Urinary bladder (tissue), 4 donors: ENCODE measurements at places on chromosomes 16 and 17. TPM values are rescaled to one million over a fixed set of nuclear protein-coding genes. Genes with fewer than 3 reads are reported as not detected.

- no peak for DNase-seq
These were observed 50.1 kb upstream of the MYH10 start for GRCh38 chr17:8680466-8681169.

DNA sequence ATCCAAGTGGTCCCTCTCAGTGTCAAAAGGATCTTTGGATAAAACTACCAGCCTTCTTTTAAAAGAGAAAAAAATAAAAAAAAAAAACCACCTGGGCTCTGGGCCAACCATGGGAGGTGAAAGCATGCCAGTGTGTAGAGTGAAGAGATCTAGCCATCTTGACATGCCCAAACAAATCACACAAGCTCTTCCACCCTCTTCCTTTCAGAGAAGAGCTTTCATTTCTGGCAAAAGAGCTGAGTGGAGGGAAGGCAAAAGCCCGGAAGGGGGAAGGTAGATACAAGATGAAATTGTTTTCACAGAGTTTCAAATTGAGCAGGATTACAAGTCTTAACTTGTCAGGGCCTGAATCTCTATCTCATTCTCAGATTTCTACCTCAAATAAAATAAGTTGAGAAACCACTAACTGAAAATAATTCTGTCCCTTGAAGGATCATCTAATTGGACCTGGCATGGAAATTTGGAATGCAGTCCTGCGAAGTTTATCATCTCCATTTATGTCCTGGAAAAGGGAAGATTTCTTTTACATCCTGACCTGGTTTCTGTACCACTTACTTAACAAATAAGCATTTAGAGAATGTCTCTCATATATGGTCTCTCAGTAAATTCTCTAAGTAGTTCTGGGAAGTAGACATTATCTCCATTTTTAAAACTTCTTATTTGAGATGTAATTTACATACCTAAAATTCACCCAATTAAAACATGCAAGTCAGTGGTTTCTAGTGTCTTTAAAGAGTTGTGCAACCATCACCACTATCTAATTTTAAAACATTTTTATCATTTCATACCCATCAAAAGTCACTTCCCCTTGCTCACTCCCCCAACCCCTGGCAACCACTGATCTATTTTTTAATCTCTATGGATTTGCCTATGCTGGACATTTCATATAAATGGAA lies 93.7 kb downstream of the TANGO6 start:
- peak; percentile 74 for DNase-seq

DNA sequence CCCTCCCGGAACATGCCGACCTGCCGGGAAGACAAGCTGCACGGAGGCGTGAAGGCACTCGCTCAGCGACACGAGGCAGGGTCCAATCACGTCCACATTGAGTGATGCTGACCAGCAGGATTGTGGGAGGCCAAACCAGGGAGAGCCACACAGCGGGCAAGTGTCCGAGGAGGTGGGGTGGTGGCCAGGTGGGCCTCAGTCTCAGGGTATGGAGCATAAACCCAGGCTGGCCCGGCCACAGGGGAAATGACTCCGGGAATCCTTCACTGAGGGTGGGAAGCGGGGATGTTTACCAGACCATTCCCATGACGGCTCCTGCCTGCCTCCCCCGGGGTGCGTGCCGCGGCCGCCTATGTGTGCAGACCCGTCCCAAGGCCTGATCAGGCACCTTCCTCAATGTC lies 62.5 kb downstream of the RPH3AL start:
- no peak for DNase-seq

DNA sequence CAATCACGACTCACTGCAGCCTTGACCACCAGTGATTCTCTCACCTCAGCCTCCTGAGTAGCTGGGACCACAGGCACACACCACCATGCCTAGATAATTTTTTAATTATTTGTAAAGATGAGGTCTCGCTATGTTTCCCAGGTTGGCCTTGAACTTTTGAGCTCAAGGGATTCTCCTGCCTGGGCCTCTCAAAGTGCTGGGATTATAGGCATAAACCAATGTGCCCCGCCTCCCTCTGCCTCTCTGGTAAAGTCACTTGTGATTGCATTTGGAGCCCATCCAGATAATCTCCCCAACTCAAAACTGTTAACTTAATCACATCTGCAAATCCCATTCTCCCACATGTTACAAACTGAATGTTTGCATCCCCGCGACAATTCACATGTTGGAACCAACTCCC lies 11.8 kb upstream of the PECAM1 start:
- no peak for DNase-seq

- no peak for DNase-seq
These were observed 1.4 kb downstream of the GAN start for GRCh38 chr16:81316176-81316496.

DNA sequence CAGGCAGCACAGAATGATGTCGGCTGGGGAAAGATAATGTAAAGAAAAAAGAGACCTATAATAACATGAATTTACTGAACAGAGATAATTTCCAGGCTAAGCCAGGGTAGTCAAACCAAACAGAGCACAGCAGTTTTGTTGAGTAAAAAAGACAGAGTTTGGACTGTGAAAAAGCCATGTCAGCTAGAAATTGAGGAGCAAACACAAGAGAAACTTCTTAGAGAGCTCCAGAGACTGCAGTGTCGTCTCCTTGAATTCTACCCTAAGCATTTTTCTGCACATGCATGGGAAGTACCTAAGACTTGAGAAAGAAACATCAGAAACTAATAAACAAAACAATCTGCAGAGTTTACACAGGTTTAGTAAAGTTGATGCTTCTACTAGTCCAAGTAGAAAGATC lies 1098.8 kb upstream of the CDH8 start:
- DNase-seq = no peak

GRCh38 chr16:12025926-12026325 lies 49.4 kb downstream of the SNX29 start:
- DNase-seq = no peak

Gene MLYCD
- 3.8 TPM for polyA plus RNA-seq

DNA sequence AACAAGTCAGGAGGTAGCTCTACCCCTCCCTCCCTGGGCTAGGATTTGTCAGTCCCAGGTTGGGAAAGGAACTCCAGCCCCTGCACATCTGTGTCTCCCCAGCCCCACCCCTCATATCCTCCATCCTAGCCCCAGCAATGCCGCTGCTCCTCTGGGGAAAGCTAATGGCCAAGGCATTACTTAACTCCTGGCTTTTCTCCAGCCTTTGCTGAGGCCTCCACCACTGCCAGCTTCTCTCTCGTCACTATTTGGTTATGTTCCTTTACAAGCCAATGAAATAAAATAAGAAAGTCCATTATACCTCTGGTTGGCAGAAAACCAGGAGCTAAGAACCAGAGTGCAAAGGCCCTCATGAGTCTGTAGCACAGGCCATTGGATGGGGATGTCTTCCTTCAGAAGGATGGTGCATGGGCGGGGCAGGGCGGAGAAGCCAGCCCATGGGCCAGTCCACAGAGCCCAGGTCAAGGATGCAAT lies 171.0 kb downstream of the CCDC182 start:
- no peak for DNase-seq

DNA sequence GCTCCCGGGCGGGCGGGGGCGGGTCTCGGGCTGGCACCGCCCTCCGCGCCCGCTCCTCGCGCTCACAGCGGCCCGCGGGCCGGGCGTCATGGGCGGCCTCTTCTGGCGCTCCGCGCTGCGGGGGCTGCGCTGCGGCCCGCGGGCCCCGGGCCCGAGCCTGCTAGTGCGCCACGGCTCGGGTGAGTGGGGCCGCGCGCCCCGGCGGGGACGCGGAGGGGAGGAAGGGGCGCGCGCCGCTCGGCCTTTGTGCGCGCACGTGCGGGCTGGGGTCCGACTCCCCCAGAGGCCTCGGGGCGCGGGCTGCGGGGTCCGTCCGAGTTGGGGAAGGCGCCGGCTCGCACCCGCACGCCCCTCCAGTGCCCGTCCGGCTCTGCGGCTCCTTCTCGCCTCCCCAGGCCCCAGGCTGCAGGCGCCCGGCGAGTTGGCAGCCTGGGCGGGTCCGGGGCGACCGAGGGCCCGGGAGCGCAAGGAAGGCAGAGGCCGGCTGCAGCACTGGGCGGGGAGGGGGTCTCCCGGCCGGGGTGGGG lies at the start of gene NME4:
NME4 (plus strand) TSS at position 65 of the 527 bp plus-strand sequence; CDS start at position 89, 24 bp downstream.
- DNase-seq = no peak

DNA sequence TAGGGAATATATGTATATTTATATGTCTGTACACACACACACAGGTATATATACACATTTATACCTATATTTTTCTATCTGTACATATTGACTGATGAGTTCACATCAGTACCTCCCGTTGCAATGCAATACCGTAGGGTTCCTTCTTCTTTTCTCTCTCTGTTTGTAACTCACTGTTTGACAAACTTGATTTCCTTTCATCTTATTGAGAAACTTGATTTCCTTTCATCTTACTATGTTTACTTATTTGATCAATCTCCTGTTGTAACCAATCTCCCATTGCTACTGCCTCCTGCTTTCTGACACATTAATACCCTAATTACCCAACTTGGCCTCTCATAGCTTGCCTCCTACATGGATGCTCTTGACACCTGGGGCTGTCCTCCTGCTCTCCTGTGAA lies 49.8 kb downstream of the NFAT5 start:
- no peak for DNase-seq

DNA sequence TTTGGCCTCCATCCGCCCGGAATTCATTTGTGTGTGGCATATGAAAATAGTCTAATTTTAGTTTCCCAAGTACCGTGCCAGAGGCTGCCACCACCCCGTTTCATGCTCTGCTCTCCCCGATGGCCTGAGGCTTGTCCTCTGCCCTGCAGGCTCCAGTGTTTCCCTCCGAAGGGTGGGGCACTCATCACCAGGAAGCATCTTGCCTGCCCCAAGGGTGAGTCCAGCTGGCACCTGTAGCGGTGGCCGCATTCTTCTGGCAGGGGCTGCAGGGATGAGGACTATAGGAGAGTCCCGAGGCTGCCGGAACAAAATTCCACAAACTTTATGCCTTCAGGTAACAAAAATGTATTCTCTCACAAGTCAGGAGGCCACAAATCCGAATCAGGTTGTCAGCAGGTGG lies 23.1 kb upstream of the CMIP start:
- DNase-seq = no peak

DNA sequence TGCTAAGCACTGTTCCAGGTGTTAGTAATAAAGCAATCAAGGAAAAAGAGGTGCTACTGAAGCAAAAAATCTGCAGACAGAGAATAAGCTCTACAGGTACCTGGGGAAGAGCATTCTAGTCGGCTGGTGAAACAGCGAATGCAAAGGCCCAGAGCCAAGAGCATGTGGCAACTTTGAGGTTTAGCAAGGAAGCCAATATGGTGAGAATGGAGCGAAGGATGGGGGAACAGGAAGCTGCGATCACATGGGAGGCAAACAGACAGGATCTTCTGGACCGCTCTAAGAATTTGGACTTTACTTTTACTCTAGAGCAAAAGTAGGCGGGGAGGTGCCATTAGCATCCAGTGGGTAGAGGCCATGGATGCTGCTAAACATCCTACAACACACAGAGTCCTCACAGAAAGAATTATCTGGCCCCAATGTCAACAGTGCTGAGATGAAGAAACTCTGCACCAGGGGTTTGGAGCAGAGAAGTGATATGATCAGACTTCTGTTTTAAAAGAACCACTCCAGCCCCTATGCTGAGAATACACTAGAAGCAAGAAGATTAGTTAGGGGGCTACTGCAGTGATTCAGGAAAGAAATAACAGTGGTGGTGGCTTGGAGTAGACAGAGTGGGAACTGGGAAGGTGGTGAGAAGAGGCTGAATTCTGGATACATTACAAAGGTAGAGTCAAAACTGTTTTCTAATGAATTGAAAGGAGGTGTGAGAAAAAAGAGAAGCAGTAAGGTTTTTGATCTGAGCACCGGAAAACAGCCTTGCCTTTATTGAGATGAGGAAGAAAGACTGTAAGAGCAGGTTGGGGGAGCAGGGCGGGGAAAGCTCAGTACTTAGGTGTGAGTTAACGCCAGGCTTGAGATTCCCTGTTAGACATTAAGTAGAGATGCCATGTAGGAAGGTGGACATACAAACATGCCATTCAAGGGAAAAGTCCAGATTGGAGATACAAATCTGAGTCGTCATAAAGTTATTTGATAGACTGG lies 11.0 kb downstream of the EFTUD2 start:
- no peak for DNase-seq

GRCh38 chr16:75361936-75362335 lies 71.4 kb downstream of the CFDP1 start:
- DNase-seq = no peak

DNA sequence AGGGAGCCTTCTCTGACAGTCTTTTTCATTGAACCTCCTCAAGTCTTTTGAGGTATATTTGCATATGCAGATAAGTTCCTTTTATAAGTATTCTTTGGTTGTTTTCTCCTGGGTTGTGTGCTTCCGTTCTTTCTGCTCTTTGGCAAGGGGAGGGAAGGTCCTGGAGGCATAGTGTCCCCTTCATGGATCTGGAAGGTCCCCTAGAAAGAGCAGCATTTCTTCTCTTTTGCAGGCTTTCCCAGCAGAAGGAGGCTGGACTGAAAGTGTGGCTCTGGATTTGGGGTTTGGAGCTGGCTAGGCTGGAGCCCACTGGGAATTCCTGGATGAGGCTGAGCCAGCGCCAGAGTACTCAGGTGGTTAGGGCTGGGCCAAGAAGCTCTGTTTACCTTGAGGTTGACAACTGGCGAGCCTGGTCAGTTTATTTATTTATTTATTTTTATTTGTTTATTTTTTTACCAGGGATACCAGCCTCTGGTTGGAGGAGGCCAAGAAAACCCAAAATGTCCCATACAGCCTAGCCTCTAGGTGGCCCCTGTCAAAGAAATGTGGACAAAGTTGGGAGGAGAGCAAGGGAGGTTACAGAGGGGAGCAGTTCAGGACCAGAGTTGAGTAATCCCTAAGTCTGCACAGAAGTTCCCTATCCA lies 5.4 kb upstream of the TOP2A start:
- DNase-seq = no peak

- no peak for DNase-seq
These were observed 39.4 kb upstream of the ZNF469 start for GRCh38 chr16:88343271-88343791.

- DNase-seq = peak; percentile 54
These were observed 13.7 kb downstream of the GJD3 start for GRCh38 chr17:40350689-40351358.

DNA sequence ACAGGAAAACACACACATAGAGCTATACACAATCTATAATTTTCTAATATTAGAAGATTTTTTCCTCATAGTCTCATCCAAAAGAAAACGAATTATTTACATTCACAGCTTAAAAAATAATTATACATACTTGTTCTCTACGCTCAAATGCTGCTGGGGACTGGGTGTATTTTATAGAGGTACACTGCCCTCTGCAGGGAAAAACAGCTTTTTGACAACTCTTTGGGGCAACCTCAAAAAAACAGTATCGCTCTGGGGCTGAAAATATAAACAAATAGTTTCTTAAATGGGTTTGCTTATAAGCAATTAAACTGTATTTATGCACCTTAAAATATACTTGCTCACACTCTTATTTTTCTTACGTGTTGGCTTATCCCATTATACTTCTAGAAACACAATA lies 261.8 kb upstream of the PSMD7 start:
- DNase-seq = peak; percentile 18

Gene MXRA7
- polyA plus RNA-seq = 432 TPM

GRCh38 chr17:17387498-17388362 lies 84.6 kb downstream of the NT5M start:
- no peak for DNase-seq

- no peak for DNase-seq
These were observed 15.3 kb downstream of the TMEM98 start for GRCh38 chr17:32943206-32943605.

Gene TBC1D3I
- polyA plus RNA-seq = not detected

Gene CPNE7
- 1.8 TPM for polyA plus RNA-seq

GRCh38 chr16:71590584-71590983 lies 13.7 kb upstream of the TAT start:
- no peak for DNase-seq
